ENCODE measurements at places on chromosomes 13 and 19. TPM values are rescaled to one million over a fixed set of nuclear protein-coding genes. Genes with fewer than 3 reads are reported as not detected.

The ZNF416 gene
- total RNA-seq = 10.1 TPM

The NRTN gene
- 7.5 TPM for total RNA-seq

The MBD3L2 gene
- not detected for total RNA-seq

The TMPRSS9 gene
- total RNA-seq = 0.73 TPM

The RNU6-9 gene
- not detected for total RNA-seq

DNA sequence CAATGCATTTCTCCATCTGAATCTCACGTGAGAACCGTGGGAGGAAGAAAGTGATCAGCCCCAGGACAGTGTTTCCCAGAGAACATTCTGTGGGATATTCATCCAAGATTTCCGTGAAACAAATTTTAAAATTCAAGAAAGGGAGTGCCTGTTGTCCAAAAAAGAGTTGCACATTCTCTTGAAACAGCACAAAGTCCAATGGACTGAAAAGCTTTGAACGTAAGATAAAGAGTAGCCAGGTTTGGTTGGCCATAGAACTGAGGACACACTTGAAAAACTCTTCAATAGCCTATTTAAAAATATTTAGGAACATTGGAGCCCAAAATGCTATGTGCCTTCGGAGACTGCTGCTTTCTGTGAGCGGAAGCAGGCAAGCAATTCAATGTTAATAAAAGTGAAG, 353.9 kb downstream of the MYO16 start:
- no peak for DNase-seq

- no peak for DNase-seq
Measured at GRCh38 chr13:29905845-29906244, 55.4 kb upstream of the UBL3 start.

DNA sequence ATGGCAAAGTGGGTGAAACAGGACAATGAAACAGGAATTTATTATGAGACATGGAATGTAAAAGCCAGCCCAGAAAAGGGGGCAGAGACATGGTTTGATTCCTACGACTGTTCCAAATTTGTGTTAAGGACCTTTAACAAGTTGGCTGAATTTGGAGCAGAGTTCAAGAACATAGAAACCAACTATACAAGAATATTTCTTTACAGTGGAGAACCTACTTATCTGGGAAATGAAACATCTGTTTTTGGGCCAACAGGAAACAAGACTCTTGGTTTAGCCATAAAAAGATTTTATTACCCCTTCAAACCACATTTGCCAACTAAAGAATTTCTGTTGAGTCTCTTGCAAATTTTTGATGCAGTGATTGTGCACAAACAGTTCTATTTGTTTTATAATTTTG, 8.6 kb downstream of the CLN5 start:
- no peak for DNase-seq

- peak; percentile 77 for DNase-seq
Measured at GRCh38 chr13:30679483-30680330, 55.6 kb upstream of the ALOX5AP start.

DNA sequence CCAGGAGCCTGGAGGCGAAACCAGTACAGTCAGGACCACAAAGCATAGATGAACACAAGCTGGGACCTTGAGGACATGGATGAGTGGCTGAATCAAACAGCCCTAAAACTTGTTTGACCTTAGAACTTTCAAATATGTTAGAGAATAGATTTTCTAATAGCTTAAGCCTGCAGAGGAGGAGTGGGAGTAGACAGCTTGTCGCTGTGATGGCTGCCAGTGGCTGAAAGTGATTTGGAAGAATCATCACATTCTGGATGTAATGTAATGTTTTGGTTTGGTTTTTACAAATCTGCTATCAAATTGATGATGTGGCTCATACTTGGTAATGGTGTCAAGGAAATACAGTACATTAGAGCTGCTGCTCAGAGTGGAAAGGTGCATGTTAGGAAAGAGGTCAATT, 12.0 kb downstream of the IGFL3 start:
- no peak for DNase-seq

DNA sequence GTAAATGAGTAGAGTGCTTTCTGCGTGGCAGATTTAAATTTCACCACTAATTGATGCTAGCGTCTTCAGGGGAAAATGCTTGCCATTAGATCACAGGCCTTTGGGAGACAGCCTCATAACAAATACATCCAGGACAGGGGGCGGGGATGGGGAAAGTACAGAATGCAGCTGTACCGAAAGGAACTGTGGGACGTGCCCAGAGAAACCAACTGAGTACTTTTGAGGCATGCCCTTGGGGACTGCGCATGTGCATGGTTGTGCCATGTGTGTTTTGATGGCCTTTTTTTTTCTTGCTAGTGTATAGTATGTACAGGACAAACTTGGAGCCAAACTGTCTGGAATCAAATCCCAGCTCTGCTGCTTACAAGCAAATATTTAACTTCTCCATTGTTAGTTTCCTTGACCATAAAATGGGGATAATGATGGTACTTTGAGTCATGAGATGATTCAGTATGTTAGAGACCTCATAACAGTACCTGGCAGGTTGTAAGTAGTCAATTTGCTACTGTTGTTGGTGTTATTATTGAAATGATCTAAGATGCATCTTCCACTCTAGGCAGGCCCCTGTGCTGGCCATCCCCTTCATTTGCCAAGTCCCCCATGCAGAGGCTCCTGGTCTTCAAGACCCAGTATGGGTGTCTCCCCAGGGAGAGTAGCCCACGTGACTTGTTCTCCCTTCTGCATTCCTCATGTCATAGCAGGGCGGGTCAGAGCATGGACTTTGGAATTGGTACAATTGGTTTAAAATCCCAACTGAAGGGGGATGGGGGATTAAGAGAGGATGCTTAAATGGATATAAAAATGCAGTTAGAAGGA, 68.3 kb upstream of the NPAS1 start:
- no peak for DNase-seq

- DNase-seq = no peak
Measured at GRCh38 chr13:85243831-85244230, 555.4 kb downstream of the SLITRK6 start.

DNA sequence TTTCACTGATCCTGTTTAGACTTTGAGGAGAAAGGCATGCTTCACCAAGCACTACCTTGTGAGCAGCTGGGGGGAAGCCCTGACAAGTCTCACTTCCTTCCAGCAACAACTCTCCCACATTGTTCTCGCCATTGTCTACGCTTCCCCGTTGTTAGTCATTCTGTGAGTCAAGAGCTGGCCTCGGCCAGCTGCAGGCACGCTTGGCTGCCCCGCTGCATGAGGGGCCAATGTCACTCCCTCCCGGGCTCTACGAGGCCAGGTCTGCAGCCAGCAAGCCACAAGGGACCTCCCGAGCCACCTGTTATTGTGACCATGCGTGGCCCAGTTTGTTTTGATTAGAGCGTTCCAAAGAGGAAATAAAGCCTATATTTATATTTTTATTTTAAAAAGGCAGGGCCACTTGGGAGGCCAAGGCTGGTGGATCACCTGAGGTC, 220.9 kb downstream of the FOXO1 start:
- no peak for DNase-seq

DNA sequence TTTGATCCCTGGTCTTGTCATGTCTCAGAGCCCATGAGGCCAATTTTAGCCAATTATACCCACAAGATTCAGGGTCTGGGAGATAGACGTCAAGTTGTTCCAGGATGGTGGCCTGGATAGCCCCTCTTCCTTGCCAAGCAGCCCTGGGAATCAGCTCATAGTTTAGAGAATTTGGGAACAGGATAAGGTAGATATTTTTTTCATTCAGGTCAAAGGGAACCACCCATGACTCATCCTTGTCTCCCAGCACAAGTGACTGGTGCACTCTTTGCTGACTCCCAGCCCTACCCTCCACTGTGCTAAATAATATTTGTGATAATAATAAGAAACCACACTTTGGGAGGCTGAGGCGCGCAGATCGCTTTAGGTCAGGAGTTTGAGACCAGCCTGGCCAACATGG, 17.1 kb upstream of the S1PR4 start:
- no peak for DNase-seq

DNA sequence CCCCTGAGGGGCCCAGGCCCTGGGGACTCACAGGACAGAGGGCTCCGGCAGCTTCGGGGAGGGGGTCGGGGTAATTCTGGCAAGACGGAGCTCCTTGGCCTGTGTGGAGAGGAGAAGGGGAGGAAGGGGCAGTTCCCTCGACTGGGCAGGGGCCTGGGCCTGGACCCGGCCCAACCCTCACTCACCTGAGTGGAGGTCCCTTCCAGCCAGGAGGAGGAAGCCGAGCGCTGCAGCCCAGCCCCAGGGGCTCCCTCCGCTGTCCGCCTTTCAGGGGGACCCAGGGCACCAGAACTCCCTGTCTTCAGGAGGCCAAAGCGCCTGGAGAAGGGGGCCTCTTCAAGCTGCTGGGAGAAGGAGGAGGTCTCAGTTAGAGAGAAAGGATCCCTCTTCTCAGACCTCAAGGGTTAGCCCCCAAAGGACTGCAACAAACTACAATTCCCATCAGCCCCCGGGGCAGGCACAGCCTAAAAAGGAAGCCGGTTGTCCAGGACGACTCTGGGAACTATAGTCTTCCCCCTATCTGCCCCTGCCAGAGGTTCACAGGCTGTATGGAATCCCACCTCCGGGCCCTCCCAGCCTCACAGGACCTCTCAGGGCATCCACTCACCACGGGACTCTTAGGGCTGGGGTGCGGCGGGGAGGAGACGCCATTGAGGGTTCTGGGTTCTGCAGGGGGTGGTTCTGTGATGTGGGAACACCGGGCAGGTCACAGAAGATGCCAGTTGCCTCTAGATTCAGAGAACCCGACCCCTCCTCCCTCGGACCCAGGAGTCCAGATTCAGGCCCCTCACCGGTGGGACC, 19.8 kb downstream of the EPS8L1 start:
- peak; percentile 79 for DNase-seq

DNA sequence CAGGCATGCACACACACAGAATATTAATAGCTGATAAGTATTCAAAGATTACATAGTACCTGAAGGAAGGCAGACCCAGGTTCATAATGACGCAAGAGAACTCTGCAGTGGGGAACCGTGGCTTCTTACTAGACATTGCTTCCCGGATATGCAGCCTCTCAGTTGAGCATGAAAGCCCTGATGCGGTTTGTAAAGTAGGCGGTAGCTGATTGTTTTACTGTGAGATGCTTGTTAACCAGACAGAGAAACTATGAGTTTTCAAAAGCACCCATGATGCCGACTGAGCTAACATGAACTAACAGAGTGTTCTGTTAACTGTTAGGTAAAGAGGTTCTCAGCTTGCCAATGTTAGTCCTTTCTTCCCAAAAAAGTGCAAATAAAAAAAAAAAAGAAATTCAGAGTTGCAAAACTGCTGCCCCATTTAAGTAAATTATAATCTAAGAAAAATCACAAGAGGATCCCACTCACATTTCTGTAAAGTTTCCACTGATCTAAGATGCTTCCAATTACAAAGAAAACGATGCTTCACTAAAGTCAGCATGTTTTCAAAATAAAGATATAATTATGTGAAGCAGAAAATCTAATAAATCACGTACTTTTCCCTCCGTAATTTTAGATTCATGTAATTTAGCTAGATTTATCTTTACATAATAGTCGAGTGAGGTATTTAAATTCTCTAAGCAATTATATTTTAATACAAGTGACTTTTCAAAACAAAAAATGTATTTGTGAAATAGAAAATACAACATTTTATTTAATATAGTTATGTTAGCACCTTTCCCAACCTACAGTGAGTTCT, 2.2 kb downstream of the FLT1 start:
- no peak for DNase-seq

DNA sequence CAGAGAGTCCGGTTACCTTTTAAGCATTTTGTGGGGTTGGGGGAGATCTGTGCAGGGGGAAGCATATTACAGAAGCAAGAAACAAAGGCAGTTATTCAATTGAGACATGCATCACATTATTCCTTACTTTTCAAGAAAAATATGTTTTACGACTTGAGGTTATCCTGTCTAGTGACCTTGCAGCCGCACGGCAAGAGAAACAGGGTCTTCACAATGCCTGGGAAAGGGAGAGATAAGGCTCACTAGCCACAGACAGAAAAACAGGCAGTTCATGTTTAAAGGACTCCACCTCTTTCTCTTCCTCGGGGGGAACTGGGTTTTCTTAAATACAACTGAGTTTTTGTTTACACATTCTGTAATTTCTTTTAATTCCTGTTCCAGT, 536 bp upstream of the NCR1 start:
- no peak for DNase-seq

Measured in endodermal cell (in vitro differentiated cells).